Aortic smooth muscle cell (primary cell): ENCODE measurements at places on chromosomes 1 and 21. TPM values are rescaled to one million over a fixed set of nuclear protein-coding genes. Genes with fewer than 3 reads are reported as not detected.

Gene S100A2
- total RNA-seq, result 2.4 and 4.0 TPM in 2 replicates

Gene AGT
- 1.3 and 1.5 TPM in 2 replicates for total RNA-seq

Gene TEX38
- total RNA-seq, result not detected in 2 replicates

Gene ZDHHC18
- total RNA-seq, result 3.6 and 3.7 TPM in 2 replicates
